ENCODE measurements at places on chromosomes 3 and 15.

- DNase-seq, result no peak
Observed at GRCh38 chr3:9399746-9400145, 2.3 kb downstream of the SETD5 start.

GRCh38 chr3:174247687-174248152 lies 611.4 kb upstream of the NAALADL2 start:
- no peak for DNase-seq

- DNase-seq, result no peak
Observed at GRCh38 chr3:71456826-71457225, 126.7 kb downstream of the FOXP1 start.

- no peak for DNase-seq
Observed at GRCh38 chr3:13195374-13195773, 122.1 kb upstream of the IQSEC1 start.

DNA sequence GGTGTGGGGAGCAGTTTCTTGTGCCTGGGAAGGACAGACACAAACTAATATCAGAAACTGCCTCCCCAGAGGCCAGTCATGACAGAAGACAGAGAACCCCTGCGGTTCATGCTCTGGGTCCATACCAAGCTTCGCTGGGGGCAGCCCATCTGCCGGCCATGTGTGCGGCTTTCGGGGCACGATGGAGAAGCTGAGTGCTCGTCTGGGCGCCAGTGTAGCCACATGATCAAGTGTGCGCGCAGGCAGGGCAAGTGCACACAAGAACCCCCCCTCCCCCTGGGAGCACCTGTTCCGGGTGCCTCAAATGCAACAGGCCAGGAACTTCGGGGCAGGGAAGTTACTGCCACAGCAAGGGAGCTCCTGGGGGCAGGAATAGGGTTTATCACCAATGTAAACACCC lies 1.8 kb downstream of the ADAMTS17 start:
- DNase-seq, result no peak

- no peak for DNase-seq
Observed at GRCh38 chr3:151995091-151995490, 121.6 kb downstream of the SUCNR1 start.

GRCh38 chr15:28974142-28974541 lies 88.4 kb downstream of the APBA2 start:
- no peak for DNase-seq

GRCh38 chr15:42650208-42651066 lies 75.0 kb downstream of the STARD9 start:
- DNase-seq, result peak; percentile 73

DNA sequence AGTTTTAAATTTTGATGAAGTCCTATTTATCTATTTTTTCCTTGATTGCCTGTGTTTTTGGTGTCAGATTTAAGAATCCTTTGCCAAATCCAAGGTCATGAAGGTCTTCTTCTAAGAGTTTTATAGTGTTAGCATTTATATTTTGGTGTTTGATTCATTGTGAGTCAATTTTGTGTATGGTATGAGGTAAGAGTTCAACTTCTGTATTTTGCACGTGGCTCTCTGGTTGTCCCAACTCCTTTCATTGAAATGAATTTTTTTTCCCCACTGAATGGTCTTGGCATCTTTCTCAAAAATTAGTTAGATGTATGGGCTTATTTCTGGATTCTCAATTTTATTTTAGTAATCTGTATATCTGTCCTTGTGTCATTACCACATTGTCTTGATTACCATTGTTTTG lies 57.1 kb upstream of the STRIT1 start:
- no peak for DNase-seq

- DNase-seq, result no peak
Observed at GRCh38 chr3:24096695-24097290, 151.7 kb downstream of the NR1D2 start.

DNA sequence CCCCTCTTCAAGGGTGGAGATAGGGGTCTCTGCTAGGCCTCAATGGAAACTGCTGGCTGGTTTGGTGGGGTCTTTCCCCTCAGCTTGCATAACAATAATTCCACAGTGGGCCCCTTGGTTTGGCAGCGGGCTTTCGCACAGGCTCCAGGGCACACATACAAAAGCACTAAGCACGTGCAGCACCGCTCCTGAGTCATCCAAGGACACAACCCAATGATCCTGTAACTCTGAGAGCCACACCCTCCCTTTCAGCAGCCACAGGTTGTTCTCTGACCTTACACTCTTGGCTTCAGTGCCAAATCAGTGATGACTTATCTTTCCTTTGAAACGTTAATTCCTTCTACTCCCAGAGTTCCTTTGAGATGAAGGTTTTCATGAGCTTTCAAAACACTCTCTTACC lies 41.7 kb downstream of the DAPK2 start:
- DNase-seq, result no peak

DNA sequence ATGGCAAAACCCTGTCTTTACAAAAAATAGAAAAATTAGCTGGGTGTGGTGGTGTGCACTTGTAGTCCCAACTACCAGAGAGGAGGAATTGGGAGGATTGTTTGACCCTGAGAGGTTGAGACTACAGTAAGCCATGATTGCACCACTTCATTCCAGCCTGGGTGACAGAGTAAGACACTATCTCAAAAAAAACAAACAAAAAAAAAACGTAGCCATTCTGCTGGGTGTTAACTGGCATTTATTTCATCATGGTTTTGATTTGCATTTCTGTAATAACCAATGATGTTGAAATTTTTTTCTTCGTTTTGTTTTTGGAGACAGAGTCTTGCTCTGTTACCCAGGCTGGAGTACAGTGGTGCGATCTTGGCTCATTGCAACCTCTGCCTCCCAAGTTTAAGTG lies 63.3 kb downstream of the RPLP1 start:
- no peak for DNase-seq

DNA sequence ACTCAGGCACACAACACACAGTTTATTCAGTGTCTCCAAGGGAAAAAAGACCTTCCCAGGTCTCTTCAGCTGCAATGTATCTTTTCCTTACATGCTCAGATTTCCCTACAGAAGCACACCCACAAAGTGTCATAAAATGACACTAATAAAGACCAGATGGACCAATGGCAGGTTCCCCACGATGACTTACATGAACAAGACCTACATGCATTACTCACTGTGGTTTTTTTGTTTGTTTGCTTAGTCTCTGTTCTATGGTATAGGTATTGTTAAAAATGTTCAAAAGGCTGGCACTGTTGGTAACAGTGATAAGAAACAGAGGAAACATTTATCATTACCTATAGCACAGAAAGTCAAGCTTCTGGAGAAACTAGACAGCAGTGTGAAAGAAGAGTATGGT lies 318.2 kb upstream of the TMCO5A start:
- no peak for DNase-seq

GRCh38 chr3:173739726-173740125 lies 342.2 kb downstream of the NLGN1 start:
- no peak for DNase-seq

- DNase-seq, result no peak
Observed at GRCh38 chr3:159922861-159923312, 65.7 kb upstream of the IL12A start.

DNA sequence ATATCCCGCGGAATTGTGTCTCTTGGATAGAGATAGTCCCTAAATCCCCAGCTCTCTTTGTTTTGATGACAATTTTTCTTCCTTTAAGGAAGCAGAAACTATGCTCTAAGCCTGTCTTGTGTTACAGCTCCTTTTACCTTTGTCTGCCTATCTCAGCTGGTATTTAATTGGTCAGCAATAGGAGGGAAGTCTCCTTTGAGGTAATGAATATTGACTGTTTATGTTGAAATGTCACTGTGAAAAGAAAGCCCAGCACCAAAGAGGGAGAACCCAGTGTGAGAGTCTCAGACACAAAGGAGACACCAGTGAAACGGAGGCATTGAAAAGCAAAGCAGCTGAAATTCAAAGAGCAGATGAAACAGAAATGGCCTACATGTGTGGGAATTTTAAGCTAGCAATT lies 372.6 kb downstream of the NR2F2 start:
- no peak for DNase-seq

DNA sequence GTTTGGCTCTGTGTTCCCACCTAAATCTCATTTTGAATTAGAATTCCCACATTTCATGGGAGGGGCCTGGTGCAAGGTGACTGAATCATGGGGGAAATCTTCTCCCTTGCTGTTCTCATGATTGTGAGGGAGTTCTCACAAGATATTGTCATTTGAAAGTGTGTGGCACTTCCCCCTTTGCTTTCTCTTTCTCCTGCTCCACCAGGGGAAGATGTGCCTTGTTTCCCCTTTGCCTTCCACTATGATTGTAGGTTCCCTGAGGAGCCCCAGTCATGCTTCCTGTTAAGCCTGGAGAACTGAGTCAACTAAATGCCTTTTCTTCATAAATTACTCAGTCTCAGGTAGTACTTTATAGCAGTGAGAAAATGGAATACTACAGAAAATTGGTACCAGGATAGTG lies 157.2 kb upstream of the TPRG1 start:
- no peak for DNase-seq

DNA sequence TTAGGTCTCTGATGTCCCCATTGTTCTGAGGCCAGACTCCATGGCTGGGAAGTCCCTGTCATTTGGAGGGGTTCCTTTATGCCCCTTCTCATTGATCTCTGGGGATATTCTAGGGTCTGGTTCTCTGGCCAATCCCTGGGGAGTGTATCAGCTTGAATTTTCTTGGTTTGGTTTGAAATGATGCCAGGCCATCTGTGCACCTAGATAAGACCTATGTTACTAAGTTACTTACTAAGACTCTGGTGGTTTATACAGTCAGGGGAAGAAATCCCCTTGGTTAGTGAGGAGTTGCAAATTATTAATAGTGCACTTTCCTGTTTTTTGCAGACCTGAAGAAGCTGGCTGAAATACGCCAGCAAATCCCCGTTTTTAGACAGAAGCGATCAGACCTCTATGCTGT lies 20.3 kb downstream of the NIT2 start:
- DNase-seq, result no peak

GRCh38 chr15:80160570-80161156 lies 7.9 kb downstream of the FAH start:
- DNase-seq, result no peak

DNA sequence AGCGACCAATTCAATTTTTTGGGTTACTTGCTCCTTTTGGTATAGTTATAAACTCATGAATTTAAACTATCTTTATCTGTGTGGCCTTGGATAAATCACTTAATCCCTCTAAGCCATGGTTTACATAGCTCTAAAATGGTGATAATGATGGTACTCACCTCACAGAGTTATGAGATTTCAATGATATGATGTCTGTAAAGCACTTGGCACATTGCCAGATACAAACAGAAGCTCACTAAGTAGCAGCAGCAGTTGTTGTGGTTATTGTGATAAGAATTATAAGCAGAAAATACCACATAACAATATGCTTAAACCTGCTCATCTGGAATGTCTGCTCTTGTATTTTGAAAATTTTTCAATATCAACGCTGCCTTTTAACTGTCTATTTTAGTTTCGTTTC lies 185.1 kb upstream of the SNTN start:
- DNase-seq, result no peak

- DNase-seq, result no peak
Observed at GRCh38 chr3:111811811-111812210, 47.3 kb upstream of the PHLDB2 start.

DNA sequence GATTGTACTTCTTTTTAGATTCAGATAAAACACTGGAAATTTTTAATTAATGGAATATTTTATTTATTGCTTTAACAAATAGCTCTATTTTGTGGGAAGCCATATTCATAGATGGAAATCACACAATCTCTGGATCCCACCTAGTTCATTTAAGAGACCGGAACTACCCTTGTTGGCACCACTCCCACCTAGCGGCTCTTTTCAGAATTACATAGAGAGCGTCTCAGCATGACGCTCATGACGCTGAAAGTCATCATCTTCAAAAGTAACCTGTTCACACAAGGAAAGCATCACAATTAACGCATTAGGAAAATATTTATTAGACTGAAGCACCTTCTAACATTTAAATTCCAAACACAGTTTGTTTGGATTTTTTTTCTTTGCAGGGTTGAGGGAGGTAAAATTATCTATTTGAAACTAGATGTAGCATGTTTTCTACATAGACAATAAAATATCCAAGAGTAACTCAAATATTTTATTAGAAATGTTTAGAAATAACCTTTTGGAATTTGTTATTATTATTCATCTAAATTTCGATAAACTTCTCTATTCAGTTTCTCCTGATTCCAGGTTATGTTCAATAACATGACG lies 214.9 kb upstream of the ARRDC4 start:
- no peak for DNase-seq

GRCh38 chr3:21825684-21826083 lies 74.7 kb upstream of the ZNF385D start:
- no peak for DNase-seq

- DNase-seq, result peak; percentile 42
Observed at GRCh38 chr3:194307849-194308248, 43.3 kb downstream of the CPN2 start.

DNA sequence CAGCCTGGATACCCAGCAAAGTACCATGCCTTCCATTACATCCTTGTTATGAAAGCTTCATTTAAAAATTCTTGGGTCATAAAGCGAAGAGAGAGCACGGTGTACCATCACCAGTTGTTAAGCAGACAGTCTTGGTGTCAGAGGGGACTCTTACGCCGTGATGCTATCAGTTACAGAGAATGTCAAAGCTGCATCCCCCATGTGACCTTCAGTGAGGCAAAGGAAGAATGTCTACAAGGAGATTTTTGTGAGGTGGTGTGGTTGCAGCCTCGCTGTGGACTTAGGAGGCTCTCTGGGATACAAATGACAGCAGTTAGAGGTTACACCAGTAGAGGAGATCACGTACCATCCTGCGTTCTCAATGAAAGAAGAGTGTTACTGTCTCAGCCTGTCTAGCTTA lies 278.3 kb downstream of the FEZF2 start:
- no peak for DNase-seq

DNA sequence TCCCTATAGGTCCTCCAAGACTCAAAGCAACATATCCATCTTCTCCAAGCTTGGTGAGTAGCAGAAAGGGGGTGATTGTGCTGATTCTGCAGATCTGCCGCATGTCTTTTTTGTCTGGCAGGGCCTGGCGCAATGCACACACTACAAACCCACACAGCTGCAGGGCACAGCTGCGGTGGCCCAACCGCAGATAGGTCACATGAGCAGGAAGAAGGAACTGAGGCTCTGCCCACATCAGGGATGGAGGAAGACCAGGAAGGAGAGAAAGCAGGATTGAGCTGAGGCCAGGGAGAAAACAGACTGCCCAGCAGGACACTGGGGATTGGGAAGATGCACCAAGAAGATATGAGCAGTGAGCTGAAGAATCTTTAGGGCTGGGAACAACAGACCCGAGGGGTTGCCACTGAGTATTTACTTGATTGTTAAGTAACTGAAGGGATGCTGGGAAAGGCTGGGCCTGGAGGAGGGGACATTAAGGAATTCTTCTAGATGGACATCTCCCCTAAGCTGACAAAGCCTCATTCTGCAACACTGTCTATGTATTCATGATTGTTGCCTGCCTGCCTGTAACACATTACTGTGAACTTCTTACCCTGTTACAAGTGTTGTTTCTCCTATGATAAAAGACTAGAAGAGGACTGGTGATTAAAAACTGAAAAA lies 126.7 kb downstream of the MYLK start:
- DNase-seq, result no peak

- no peak for DNase-seq
Observed at GRCh38 chr15:42879443-42879842, 41.1 kb downstream of the TTBK2 start.

Data from activated effector memory CD4-positive, alpha-beta T cell treated with anti-CD3 and anti-CD28 coated beads, Interleukin-2, amount 50 U/mL, for 16 hours (primary cell).